ENCODE measurements at places on chromosomes 1 and 21. TPM values are rescaled to one million over a fixed set of nuclear protein-coding genes. Genes with fewer than 3 reads are reported as not detected.

DNA sequence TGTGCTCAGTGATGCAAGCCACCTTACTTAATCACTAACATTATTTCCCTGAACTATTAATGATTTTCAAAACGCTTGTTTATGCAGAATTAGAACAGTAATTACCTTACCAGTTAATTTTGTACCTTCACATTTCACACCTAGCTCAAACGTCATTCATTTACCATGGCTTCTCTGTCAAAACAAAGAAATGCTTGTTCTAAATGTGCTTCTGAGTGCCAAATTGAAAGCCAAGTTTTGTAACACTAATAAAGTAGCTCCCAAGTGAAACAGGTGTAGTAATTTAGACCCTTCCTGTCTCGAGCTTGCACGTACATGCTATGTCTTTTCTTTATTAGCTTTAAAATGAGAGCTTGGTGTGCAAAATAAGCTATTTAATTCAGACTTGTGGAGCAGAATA, 533.7 kb upstream of the PKN2 start:
- DNase-seq: no peak

DNA sequence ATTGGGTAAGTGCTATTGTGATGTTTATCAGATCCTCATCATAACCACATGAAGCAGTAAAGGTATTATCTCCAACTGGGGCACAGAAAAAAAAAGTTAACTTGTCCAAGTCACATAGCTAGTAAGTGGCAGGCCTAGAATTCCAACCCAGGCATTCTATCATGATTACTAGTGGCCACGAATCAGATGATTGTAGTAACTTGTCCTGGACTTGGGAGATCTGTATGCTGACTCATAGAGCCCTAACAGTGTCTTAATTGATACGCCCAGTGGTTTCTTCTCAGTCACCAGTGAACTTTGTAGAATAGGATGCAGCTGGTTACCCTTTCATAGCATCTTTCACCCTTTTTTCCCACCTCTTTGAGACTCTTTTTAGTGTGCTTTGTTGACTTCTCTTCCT, 91.1 kb upstream of the UBE2U start:
- DNase-seq: no peak

The RUNX1 gene
- total RNA-seq: 23.9 TPM

The ZNF687 gene
- 17.9 TPM for total RNA-seq

The KCNK2 gene
- 0.18 TPM for total RNA-seq

The IL20 gene
- not detected for total RNA-seq

The ILDR2 gene
- not detected for total RNA-seq

The F3 gene
- 2.3 TPM for total RNA-seq

- DNase-seq: no peak
Observed at GRCh38 chr1:155048449-155049334, 2.4 kb upstream of the ADAM15 start.

DNA sequence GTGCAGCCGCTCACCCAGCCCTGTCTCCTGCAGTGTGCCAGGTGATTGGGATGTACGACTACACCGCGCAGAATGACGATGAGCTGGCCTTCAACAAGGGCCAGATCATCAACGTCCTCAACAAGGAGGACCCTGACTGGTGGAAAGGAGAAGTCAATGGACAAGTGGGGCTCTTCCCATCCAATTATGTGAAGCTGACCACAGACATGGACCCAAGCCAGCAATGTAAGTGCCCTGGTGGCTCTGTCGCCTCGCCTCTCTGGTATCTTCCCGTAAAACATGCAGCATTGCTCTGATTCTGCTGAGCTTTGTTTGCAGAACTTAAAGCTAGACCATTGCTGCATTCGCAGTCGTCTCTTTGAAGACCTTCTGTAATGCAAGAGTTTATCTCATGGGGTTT, 79.2 kb downstream of the ATP5PO start:
- DNase-seq: no peak

- no peak for DNase-seq
Observed at GRCh38 chr1:24861821-24862727, 68.0 kb downstream of the RUNX3 start.

The CCDC185 gene
- total RNA-seq: not detected

The RGS18 gene
- total RNA-seq: not detected

The POU2F1 gene
- 15.0 TPM for total RNA-seq

The FCRL1 gene
- total RNA-seq: not detected

GRCh38 chr1:177830531-177831135, 139.2 kb downstream of the SEC16B start:
- DNase-seq: no peak

- DNase-seq: no peak
Observed at GRCh38 chr1:228405979-228406228, 731 bp downstream of the TRIM11 start.

The CD1C gene
- not detected for total RNA-seq

- no peak for DNase-seq
Observed at GRCh38 chr1:17466359-17466758, 26.9 kb upstream of the RCC2 start.

The OR10Z1 gene
- not detected for total RNA-seq

The RHOU gene
- 0.40 TPM for total RNA-seq

DNA sequence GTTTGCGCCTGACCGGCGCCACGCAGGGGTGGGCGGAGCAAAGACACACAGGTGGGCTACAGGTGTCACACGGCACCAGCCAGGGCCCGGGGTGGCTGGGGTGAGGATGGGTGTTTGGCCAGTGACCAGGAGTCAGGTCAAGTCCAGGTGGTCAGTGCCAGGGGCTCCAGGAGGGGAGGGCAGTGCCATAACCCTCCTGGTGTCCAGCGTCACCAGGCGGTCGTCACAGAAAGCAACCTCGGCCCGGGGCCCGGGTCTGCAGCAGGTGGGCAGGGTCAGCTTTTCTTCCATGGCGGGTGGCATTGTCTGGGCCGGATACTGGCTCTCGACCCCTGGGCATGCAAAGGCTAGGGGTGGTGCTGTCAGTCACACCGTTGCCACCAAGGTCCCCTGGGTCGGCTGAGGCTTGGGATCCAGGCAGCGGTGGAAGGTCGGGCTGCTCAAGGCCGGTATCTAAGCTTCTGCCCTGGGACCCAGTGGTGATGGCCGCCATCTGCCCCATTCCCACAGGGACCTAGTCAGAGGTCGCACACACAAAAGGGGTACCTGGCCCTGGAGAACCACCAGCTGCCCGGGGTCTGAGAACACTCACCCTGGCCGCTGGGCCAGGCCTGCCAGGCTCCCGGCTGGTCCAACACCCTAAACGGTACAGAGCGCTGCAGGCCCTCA, 1.8 kb downstream of the FNDC10 start:
- DNase-seq: no peak

DNA sequence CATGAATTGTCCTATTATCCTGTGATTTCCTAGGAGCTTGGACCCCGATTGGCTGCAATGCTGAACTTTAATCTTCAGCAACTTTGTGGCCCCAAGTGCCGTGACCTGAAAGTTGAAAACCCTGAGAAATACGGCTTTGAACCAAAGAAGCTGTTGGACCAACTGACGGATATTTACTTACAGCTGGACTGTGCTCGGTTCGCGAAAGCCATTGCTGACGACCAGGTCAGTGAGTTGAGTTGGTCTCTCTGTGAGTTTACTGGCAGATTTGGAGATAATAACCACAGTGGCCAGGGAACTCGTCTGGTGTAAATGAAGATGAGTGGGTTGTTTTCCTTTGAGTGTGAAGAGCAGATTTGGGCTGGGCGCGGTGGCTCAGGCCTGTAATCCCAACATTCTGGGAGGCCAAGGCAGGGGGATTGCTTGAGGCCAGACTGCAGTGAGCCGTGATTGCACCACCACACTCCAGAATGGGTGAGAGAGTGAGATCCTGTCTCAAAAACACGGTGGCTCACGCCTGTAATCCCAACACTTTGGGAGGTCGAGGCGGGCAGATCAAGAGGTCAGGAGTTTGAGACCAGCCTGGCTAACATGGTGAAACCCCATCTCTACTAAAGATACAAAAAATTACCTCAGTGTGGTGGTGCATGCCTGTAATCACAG, 39.1 kb upstream of the KIF1B start:
- DNase-seq: no peak

DNA sequence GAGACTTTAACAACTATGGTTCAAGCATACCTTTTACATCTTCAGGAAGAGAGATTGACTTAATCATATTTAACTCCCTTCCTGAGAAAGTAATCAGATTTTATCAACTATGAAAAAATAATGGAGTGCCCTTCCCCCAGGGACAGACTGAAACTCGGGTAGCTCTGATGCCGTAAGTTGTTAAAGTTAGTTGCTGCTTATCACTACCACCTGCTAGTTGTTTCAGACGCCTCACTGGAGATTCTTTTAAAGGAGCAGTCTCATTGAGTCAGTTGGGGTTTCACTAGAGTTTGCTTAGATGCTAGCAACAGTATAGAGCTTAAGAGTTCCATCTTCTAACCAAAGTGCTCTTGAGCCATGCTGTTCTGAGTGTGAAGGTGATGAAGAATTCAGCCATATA, 17.0 kb upstream of the TRAF5 start:
- DNase-seq: peak; percentile 15

The NR1I3 gene
- total RNA-seq: not detected

DNA sequence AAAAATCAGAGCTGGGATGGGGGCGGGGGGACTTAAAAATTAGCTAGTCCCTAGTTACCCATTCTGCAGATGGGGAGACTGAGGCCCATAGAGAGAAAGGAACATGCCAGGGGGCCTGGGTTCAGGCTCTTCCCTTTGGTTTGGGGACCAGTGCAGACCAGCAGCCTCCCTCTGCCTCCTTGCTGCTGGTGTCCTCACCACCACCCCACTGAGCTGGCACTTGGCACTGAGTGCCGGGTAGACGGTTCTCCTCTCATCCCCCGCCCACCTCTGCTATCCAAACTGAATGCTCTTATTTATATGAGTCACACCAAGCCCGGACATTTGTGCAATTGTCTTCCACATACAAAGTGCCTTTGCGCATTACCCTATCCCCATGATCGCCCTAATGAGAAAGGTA, 39.2 kb downstream of the CAMK2N1 start:
- DNase-seq: no peak

The MAP3K7CL gene
- total RNA-seq: 10.9 TPM

GRCh38 chr1:216422821-216423520, at the start of gene USH2A:
TSS of gene USH2A (minus strand) at chr1:216423448. CDS start at chr1:216422336, 1,112 bp downstream.
- no peak for DNase-seq

The ILF2 gene
- total RNA-seq: 271 TPM
